ENCODE measurements at places on chromosomes 12 and 14.

DNA sequence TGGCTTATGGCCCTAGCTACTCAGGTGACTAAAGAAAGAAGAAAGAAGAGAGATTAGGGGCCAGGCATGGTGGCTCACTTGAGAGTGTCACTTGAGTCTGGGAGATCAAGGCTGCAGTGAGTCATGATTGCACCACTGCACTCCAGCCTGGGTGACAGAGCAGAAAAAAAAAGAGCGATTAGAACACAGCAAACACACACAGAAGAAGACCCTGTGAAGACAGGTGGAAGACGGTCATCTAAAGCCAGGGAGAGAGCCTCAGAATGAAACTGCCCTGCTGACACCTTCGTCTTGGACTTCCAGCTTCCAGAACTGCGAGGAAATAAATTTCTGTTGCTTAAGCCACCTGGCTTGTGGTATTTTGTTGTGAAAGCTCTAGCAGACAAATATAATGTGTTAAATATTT lies 17.5 kb upstream of the PPP1CC start:
- DNase-seq = no peak

GRCh38 chr12:51818566-51819300 lies 29.8 kb downstream of the FIGNL2 start:
- DNase-seq = no peak

DNA sequence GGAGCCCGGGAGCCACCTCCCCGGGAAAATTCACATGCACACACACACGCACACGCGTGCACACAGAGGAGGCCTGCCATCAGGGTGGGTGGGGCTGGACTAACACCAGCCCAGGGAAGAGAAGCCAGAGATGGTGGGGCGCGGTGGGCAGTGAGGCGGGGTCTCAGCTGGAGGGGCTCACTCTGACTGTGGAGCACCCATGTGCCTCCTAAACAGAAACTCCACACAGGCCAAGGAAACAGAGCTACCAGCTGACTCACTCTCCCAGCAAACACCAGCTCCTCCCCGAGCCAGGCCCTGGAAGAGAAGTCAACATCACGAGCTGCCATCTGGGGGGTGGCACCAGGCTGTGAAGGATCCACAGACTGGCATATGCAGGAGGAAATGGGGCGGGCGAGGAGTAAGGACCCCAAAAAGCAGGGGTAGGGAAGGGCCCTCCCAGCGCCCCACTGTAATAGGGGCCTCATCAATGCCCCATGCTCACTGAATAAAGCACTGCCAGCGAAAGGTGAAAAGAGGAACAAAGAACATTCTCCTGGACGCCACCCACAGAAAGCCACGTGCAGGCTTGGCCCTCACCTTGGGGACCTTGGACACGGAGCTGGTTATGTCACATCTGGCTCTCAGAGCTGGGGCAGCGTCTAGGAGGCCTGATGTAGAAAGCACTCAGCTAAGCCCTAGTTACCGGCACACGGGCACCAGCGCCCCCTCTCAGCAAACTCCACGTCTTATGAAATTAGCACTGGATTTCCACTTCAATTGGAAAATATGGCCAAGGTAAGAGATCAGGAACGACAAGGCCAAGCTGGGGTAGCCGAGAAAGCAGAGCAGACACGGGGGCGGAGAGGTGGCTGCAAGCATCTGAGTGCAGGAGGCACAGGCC lies 8.4 kb upstream of the INF2 start:
- peak; percentile 30 for DNase-seq

DNA sequence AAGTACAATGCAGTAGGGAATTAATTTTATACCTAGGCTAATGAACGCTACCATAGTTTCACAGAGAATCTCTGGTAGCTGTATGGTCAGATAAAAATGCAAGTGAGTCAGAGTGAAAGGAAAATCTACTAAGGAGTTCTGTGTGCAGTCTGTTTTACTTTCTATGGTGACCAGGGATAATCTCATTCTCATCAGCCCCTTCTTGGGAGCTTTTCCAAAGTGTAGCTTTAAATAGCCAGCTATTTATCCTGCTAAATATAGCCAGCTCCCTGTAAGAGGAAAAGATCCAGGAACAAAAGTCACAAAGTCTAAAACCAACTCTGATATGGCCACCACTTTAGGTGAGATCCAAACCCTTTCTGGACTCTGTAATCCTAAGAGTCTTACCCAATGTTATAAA lies 75.5 kb downstream of the TMEM116 start:
- DNase-seq = no peak

DNA sequence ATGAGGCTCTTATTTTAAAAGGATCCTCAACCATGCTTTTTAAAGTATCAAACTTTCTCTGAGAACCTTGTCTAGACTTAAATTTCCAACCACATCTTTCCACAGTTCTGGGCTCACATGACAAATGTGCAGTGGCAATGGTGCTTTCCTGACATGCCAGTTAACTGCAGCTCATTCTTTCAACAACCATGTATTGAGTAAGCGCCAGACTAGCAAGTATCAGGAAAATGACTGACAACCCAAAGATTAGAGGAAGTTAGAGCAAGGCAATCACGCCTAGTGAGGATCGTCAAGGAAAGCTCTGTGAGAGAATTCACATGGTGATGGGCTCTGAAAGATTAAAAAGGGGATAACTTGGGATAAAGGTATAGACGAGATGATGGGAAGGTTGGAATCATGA lies 35.8 kb downstream of the FLVCR2 start:
- DNase-seq = no peak
